Fibroblast of skin of left quadriceps (primary cell): ENCODE measurements at places on chromosomes 6 and 20.
A peak's percentile ranks its signal among the peaks of the same experiment; 100 is the strongest.

GRCh38 chr6:50820869-50821264, 2.2 kb downstream of the TFAP2B start:
- DNase-seq: no peak

- no peak for DNase-seq
These were observed 59.9 kb downstream of the ANKEF1 start for GRCh38 chr20:10094566-10095173.

GRCh38 chr6:162728706-162729105, 932 bp downstream of the PACRG start:
- DNase-seq: no peak

GRCh38 chr20:37808233-37809070, 94.5 kb upstream of the VSTM2L start:
- no peak for DNase-seq

DNA sequence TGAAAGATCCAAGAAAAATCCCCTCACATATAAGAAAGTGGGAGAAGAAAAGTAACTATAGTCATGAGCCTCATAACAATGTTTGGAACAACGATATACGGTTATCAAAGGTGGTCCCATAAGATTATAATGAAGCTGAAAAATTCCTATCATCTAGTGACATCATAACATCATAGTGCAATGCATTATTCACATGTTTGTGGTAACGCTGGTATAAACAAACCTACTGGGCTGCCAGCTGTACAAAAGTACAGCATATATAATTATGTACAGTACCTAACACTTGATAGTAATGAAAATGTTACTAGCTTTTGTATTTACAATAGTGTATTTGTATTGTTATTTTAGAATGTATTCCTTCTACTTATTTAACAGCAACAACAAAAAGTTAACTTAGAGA, 240.7 kb downstream of the RNGTT start:
- DNase-seq: peak; percentile 41

DNA sequence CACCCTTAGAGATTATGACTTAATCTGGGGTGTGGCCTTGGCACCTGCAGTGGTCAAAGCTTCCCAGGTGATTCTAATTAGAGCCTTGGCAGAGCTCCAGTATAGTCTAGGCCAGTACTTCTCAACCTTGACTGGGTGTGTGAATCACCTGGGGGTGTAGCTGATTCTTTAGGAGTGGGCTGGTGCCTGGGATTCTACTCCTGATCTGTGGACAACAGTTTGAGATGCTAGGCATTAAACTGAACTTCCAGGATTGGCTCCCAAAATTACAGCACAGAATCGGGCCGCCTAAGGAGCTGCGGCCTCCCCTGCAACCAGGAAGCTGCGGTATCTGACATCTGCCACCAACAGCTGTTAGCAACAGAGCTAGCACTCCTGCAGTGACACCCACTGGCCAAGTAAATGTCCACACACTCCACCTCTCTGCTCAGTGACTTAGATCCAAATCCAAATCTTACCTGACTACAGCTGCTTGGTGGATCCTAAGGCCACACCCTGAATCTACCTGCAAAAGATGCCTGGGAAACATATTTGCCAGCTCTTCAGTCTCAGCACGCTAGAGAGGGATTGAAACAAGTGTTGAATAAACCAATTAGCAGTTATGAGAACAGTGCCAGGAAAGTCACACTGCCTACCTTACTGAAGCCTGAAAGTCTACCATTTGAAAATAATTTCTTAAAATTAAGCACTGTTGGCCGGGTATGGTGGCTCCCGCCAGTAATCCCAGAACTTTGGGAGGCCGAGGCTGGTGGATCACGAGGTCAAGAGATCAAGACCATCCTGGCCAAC, 126.7 kb downstream of the UNC5CL start:
- no peak for DNase-seq

DNA sequence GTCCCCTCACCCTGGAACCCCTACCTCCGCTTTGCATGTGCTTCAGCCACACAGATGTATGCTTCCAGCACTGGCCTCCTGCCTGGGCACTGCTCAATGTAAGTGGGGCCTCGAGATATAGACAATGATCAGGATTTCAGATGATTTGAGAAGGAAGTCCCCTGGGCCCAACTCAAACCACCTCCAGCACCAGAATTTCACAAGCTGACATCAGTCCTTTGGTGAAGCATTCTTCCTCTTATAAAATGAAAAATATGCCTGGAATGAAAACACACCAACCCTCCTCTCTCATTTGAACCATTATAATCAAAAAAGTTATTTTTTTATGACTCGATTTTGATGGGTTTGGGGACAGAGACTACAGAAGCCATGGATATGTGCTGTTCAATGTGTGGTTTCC, 48.5 kb downstream of the BTBD3 start:
- DNase-seq: peak; percentile 3

- DNase-seq: no peak
These were observed 8.3 kb upstream of the ADGB start for GRCh38 chr6:146590492-146590891.

GRCh38 chr6:159110013-159110412, 59.2 kb upstream of the FNDC1 start:
- DNase-seq: peak; percentile 15

DNA sequence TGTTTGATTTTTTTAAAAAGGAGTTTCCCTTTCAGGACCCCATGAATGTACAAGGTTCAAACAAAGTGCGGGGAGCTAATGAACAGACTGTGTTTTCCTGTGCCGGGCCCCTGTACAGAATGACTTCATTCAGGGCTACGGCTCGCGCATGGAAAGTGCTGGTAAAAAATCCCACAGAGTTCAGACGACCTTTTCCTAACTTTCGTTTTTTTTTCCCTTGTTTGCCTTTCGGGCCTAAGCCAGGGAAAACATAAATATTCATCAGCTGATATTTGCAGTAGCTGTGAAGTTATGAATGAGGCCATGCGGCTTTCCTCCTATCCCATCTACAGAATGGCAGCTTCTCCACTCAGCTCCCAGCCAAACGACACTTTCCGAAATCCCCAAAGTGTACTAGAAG, 74.0 kb downstream of the HAO1 start:
- no peak for DNase-seq

DNA sequence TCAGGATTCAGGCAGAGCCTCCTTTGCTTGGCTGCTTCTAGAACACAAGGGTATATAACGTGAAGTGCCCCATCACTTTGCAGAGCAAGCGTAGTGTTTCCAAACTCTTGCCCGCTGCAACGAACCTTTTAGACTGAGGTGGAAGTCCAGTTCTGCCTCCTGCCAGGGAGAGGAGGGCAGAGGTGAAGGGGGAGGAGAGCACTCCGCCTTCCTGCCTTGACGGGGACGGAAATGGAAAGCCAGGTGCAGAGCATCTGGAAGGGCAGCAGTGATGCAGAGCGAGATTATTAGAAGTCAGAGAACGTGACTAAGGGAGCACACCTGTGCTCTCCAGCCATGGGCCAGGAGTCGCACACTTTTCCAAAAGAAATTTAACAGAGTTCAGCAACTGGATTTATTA, 63.4 kb downstream of the RREB1 start:
- DNase-seq: no peak

DNA sequence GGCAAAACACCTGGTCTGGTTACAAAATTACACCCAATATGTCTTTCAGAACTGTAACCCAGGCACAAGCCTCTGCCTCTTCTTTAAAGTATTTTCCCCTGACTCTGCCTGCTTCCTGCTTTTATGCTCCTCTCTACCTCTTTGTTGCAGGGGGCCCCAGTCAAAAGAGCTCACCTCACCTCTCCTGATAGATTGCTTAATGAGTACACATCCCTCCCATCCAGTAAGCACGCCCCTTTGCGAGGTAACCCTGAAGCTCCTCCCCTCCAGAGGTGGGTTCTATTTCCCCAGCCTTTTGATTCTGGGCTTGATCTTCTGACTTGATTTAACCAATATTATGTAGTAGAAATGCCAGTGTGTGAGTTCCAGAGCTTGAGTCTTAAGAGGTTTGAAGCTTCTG, 56.6 kb upstream of the EYA2 start:
- no peak for DNase-seq
